ENCODE measurements at places on chromosomes 5 and 9.

- DNase-seq: no peak
Measured at GRCh38 chr9:27065288-27065687, 43.7 kb upstream of the TEK start.

DNA sequence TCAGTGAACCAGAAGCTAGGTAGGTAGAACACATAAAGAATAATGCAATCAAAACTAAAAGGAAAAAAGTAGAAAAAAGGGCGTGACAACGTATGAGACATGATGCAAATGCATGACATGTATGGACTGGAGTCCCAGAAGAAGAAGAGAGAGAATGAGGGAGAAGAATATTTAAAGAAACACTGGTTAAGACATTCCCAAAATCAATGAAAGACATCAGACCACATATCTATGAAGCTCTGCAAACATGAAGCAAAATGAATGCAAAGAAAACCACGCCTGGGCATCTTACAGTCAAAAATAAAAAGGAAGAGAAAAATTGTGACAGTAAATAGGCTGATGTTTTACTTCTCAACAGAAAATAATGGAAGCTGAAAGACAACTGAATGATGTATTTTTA lies 23.8 kb upstream of the NKD2 start:
- DNase-seq: no peak

DNA sequence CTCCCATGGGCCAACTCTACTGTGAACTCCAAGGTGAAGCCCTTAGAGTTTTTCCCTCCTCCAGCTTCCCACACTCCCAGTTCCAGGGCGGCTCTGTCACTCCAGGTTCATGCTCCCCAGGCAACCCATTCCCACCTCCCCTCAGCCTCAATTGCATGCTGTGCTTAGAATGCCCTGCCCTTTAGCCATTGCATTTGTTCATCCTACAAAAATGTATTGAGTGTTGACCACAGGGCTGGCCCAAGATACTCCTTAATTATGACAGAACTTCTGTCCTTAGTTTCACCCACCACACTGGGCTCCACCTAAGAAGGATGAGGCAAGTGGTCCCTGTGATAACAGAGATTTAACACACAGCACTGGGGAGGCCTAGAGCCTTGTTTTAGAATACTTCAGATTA lies 236.1 kb downstream of the ADAMTSL1 start:
- DNase-seq: no peak

GRCh38 chr5:94268226-94268625 lies 350.2 kb downstream of the KIAA0825 start:
- DNase-seq: no peak
